ENCODE measurements at places on chromosomes 7 and 10.

DNA sequence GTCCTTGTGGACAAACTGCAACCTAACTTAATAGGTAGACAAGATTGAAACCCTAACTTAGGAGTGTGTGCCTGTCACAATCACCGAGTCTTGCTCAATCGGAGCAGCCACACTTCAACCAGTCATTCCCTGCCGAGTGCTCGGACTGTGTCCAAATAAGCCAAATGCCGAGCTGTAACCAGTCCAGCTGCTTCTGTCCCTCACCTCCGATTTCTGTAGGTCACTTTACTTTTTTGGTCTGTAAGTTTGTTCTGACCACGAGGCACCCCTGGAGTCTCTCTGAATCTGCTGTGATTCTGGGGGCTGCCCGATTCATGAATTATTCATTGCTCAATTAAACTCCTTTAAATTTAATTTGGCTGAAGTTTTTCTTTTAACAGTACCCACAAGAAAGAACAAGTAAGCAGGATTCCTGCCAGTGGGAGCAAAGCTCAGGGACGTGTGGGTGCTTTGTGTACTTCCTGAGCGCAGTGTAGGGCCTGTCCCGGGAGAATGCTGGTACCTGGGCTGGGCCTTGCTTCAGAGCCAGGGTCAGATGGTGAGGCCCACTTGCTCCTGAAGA is 140.1 kb downstream of the ACTR3B start:
- no peak for DNase-seq

GRCh38 chr10:92801978-92802872 is 46.1 kb upstream of the EXOC6 start:
- DNase-seq, result no peak

DNA sequence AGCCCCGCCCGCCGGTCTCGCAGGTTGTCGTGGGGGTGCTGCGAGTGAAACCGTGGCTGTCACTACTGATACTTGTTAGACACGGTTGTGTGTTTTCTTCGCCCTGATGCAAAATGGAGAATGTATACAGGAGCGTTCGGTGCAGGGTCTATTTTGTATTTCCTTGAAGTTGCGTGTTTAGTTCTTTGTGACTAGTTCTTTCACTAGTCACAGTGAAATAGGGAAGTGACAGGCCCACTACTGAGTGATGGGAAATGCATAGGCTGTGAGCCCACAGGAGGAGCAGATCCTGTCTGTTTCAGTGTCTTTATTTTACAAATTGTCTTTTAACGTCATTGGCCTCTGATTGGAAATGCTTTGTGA is 675 bp downstream of the ABRAXAS2 start:
- DNase-seq, result no peak

DNA sequence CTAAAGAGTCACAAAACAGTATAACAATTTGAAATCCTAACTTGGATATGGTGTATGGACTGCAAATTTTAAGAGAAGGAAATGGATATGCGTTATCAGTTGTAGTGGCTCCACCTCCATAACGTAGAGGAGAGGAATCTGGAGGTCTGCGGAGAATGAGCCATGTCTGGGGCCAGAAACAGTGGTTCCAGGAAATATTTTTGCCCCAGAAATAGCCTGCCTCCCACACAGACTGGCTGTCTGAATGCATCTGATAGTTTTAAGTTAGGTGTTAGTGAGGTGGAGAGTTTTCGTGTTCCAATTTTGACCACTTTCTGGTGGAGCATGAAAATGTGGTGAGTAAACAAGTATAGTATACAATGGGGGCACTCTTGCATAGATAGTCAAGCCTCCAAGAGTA is 1.6 kb downstream of the PHTF2 start:
- DNase-seq, result no peak

DNA sequence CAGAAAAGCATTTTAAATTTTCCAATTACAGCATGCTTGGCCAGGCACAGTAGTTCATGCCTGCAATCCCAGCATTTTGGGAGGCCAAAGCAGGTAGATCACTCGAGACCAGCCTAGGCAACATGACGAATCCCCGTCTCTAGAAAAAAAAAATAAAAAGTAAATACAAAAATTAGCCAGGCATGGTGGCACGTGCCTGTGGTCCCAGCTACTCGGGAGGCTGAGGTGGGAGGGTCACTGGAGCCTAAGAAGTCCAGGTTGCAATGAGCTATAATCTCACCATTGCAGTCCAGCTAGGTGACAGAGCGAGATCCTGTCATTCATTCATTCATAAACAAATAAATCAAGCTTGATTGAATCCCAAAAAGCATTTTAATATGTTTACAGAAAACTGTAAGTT is 234.9 kb downstream of the PARD3 start:
- no peak for DNase-seq

DNA sequence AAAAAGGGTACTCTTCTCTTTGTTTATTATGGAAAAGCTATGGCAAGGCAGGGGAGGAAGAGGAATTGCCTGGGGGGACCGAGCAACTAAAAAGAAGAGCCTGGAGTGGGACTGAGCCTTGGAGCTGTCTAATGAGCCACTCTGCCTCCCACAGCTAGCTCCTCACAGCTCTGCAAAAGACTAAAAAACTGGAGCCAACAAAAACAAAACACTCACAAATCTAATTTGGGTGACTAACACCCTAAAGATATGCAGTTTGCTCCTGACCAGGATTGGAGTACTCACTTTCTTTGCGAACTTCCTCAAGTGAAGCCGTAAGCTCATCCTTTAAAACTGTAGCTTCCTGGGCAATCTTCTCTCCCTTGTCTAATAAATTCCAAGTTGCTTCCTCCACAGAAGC is 89.4 kb downstream of the CTNNA3 start:
- no peak for DNase-seq

- DNase-seq, result no peak
Observed at GRCh38 chr7:17902599-17902998, 37.7 kb downstream of the SNX13 start.

DNA sequence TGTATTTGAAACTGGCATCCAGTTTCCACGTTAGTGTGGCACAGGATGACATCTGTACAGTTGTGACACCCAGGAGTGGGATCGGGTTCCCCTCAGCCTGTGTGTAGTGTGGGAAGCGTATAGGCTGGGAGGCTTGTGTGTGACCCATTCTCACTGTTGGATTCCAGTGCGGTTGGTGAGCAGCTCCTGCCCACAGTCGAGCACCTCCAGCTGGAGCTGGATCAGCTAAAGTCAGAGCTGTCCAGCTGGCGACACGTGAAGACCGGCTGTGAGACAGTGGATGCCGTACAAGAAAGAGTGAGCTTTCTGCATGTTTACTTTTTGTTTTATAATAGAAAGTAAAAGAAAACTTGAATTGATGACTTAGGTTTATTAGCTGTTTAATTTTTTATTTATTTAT is 18.7 kb upstream of the GET4 start:
- no peak for DNase-seq

GRCh38 chr10:74718208-74718607 is 108.2 kb upstream of the KAT6B start:
- DNase-seq, result no peak

DNA sequence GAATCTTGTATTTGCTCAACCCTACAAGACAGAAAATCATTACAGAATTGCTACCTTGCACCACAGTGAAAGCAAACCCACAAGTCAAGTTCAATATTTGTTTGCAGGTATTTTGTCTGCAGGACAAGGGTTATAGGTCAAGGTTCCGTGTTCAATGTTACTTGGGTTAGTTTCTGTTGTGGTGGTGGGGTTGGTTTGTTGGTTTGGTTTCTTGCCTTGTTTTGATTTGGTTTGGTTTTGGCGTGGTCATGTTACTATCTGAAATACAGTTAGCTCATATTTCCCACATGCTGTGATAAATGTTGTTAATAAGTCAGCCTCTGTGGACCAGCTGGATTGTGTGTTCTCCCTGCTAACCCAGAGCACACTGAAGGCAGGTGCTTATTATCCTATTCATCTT is 75.6 kb upstream of the INSIG1 start:
- no peak for DNase-seq

- DNase-seq, result no peak
Observed at GRCh38 chr7:44891372-44891771, 6.0 kb upstream of the PURB start.

DNA sequence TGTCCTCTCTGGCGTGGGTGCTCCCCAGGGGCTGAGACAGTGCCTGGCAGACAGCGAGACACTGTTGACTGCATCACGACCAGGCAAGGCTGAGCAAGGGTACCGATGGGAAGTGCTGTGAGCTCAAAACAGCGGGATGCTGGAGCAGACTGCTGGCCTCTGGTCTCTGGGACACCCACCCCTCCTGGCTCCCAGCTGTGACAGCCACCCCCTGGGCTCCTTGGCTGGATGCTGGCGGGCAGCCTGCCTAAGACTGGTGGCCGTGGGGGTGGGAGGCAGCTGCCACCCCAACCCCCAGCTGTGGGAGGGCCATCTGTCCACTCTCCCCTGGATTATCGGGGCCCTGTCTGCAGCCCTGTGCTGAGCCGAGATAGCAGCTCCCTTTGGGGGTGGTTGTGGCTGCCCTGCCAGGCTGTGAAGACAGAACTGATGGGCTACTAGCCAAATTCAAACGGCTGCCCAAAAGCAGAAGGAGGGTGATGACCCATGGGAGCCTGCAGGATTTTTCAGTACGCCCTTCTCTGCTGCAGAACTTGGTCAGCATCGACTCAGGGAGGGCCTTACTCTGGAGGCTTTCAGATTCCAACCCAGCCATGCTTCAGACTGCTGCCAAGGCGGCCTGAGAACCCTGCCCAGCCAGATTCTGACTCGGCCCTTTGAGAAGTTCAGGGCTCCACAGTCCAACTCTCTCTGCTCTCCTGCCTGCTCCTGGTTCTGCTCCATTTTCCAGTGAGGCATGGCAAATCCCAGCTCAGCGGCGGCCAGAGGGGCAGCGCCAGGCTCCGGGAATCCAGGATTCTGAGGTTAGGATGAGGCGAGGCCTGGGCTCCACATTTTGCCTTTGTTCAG is 125.3 kb downstream of the NEURL1 start:
- no peak for DNase-seq

- DNase-seq, result no peak
Observed at GRCh38 chr7:124924906-124925305, 4.7 kb downstream of the POT1 start.

Measured in activated gamma-delta T cell (primary cell).